NK-92 treated with Interleukin-12 subunit alpha and Interleukin-12 subunit beta, amount 100 ng/mL, for 24 hours (cell line): ENCODE measurements at places on chromosomes 11 and 22.

GRCh38 chr11:106840947-106841346, 177.3 kb downstream of the GUCY1A2 start:
- no peak for DNase-seq

- DNase-seq, result no peak
These were observed 12.7 kb upstream of the RGL4 start for GRCh38 chr22:23678133-23678532.

- DNase-seq, result no peak
These were observed 26.6 kb upstream of the IL17RA start for GRCh38 chr22:17057959-17058814.

GRCh38 chr11:66919923-66920322, 38.3 kb downstream of the PC start:
- no peak for DNase-seq

- DNase-seq, result no peak
These were observed 29.9 kb downstream of the ENDOD1 start for GRCh38 chr11:95119361-95120060.

DNA sequence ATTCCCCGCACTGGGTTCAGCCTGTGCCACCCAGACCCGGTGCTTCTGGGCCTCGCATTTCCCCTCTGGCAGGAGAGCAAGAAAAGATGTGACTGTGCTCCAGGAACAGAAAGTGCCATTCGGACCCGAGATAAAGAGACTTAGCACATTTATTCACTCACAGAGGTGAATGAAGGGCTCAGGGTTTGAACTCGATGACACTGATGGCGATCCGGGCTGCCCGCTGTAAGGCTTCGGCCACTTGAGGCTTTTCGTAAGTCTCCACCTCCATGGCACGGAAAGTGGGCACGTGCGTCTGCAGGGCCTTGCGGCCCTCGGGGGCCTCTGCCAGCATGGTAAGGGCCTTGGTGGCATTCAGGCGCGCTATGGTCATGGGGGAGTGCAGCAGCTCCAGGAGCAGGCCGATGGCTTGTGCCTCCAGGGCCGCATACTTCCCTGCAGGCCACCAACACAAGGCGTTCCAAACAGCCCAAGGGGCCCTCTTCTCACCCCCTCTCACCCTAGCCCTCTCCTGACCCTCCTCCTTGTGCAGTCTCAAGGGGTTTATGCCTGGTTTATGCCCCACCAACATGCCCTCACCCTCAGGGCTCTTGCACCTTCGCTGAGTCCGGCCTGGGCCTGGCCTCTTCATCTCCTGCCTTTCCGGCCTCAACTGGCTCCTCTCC, 10.9 kb upstream of the GNAZ start:
- DNase-seq, result no peak

DNA sequence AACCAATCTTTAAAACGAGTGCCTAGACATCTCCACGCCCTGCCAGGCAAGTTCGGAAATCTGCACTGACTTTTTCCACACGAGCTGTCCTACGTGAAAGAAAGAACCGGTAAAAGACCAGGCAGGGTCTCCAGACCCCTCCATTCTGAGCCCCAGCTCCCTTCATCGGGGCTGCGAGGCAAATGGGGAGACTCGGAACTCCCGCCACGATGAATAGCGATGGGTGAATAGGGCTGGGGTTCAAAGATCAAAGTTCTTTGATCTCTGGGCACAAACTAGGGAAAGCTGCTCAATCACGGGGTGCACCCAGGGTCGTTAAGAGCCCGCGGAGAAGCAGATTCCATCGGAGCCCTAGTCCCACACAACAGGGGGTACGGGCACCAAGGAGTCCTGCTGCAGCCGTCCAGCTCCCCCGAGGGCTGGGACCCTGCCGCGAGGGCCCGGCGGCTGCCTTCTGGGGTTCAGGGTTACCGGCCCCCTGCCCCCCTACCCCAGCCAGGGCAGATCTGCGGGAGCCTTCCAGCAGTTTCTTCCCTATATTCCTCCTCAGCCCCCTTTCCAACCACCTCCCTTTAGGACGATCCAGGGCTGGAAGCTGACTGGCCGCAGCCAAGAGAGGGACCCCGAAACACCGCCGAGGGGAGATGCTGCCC, 1.1 kb downstream of the LRP4 start:
- DNase-seq, result no peak

DNA sequence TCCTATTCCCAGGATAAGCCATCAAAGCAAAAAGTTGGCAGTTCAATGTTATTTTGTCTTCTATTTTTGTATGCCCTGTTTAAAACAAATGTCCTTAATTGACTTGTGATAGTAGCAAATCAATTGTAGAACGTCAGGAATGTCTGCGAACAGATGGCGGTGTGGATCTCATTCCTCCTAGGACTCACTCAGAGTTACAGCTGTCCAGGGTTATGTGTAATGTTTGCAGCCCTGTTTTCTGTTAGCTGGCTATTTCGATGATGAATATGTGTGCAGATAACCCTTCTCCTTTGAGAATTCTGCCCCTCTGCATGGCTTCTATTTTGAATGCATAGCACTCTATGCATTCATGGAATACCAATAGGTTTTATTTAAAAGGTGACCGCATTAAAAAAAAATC, 1248.0 kb upstream of the CNTN5 start:
- no peak for DNase-seq

DNA sequence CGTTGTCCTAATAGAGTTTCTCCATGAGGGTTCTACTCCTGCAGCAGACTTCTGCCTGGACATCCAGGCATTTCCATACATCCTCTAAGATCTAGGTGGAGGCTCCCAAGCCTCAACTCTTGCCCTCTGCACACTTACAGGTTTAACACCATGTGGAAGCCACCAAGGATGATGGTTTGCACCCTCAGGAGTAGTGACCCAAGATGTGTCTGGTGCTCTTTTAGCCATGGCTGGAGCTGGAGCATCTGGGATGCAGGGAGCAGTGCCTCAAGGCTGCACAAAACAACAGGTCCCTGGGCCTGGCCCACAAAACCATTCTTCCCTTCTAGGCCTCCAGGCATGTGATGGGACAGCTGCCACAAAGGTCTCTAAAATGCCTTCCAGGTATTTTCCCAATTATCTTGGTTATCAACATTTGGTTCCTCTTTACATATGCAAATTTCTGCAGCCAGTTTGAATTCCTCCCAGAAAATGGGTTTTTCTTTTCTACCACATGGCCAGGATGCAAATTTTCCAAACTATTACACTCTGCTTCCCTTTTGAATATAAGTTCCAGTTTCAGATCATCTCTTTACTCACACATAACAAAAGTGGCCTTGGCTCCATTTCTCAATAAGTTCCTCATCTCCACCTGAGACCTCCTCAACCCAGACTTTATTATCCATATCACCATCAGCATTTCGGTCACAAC, 69.5 kb upstream of the GNAZ start:
- no peak for DNase-seq

DNA sequence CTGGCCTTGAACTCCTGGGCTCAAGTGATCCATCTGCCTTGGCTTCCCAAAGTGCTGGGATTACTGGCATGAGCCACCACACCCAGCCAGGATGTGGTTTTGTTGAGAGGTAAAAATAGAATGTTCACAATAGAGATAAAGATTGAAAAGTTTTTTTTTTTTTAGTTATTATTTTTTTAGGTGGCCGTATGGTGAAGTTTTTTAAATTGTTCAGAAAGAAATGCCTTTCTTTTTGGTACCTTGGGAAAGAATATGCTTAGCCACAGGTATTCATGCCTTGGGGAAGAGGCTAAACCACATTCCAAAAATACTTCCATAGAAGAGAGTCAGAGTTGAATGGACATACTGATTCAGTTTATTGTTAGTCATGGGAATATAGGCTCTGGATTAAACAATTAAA, 143.4 kb downstream of the C11orf91 start:
- DNase-seq, result no peak

DNA sequence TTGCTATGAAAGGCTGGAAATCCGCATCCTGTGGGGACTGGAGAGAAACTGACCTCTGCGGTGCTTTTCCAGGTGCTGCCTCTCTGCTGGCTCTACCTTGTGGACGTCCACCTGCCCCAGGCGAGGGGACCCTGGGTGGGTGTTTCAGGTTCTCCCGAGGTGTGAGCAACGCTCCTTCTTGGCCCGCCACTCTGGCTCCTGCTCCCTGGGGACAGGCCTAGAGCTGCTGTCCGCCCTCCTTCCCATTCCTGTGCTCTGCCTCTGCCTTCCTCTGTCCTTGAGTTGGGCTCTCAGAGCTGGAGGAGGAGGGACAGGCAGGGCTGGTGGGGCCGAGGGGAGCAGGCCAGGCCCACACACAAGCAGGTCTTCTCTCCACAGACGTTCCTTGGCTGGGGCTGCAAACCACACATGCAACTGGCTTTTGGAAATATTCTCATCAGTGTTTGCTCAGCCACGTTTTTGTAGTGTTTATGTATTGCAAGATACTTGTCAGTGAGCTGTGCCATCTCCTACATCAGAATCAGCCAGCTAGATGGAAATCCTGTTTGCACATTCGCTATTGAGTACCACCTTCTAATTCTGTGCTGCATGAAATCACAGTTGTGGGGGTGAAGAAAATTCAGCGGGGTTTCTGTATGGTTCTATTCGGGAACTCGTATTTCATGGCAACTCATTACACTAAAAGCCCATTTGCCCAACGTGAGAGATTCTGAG, 1115.0 kb downstream of the BRD1 start:
- no peak for DNase-seq

- DNase-seq, result no peak
These were observed 17.4 kb upstream of the GLYATL1 start for GRCh38 chr11:58921778-58922390.

- DNase-seq, result no peak
These were observed 45.2 kb downstream of the ALX4 start for GRCh38 chr11:44264761-44265160.

GRCh38 chr11:13141731-13142709, 132.9 kb downstream of the RASSF10 start:
- DNase-seq, result no peak

DNA sequence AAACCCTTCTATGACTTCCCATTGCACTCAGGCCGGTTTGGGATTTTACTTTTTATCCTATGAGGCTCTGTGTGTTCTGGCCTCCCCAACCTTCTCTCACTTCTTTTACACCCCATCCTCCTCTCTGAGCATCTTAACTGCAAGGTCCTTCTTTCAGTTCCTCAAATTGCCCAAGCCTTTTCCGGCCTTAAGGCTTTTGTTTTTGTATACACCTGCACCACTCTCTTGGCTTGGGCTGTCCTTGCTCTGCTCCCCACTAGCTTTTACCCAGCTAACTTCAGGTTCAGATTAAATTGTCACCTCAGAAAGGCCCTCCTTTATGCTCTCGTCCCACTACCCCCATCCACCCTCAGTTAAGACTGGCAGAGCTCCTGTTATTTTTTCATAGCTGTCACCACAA, 55.5 kb downstream of the FAM83F start:
- no peak for DNase-seq

DNA sequence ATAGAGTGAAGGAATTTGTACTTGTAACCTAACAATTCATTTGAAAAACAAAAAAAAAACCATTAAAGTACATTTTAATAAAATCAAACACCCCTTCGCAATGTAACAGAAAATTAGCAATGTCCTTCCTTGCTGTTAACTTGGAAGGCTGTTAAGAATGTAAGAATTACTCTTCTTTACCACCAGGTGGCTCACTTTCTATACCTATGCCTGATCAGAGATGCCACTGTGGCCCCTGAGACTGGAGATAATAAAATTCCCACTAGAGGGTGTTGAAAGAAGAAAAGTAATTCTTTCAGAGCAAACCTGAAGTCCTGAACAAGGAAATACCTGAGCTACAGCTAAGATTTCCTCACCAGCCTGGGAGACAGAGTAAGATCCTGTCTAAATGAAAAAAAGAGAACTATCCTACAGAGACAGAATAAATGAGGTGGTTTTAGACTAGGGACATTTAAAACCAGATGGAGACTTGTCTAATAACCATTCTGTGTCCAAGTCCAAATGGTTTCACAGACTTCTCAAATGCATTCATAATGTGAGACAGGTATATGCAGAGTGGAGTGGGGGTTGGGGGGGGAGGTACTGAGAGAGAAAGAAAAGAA, 1089.3 kb downstream of the FAM181B start:
- no peak for DNase-seq

DNA sequence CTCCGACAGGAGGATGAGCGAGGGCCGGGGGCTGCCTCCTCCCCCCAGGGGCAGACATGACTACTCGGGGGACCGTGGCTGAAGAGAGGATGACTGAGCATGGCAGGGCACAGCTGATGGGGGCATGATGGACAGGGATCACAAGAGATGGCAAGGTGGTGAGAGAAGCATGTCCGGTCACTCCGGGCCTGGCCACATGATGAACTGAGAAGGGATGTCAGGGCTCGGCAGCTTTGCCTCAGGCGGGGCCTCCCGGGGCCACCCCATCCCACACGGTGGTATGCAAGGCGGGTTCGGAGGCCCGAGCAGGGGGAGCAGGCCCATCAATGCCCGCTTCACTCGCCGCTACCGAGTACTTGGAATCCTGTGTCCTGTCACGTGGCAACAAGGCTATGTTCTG, 36.6 kb upstream of the UBASH3B start:
- no peak for DNase-seq

DNA sequence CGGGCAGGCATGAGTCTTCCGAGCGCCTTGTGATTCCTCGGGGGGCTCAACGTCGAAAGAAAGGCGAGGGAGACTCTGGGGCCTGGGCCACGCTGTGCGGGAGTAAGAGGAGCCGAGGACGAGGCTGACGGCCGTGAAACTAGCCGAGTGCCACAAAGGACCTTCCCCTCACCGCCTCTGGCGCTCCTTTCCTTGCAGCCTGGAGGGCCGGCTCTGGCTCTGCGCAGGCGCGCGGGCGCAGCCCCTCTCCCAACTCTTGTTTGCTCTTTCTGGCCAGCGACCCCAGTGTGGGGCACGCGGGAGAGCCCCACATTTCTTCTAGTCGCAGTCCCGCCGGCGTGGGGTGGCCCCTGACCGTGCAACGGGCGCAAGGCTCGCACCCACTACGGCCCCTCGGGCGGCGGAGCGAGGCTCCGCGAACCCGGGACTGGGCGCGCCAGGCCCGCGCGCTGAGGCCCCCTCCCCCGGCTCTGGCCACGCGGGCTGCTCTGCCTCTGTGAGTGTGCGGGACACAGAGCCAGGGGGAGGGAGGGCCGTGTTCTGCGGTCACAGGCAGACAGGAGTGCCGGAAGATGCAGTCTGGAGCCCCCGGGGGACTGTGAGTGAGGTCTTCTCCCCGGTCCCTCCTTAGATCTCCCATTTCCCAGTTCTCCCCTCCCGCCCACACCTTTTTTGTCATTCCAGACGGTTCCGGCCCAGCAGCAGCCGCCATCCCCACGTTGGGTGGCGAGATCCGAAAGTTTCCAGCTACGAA, 1.0 kb upstream of the TOB2 start:
- peak; percentile 47 for DNase-seq

DNA sequence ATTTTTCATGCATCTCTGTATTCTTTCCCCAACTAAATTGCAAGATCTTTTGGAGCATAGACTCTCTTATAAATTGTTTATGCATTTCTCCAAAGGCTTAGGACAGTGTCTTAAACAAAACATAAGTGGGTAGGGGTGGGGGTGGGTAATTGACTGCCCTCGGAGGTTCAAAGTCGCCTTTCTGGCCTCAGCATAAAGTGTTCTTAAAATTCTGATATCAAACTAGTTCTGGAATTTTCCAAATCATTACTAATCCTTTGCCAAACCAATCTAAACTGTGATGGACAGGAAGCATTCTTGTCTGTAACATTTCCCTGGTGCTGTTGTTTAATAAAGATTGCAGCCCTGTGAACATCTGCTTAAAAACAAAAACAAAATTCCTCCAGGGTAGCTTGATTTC, 61.8 kb upstream of the FAT3 start:
- DNase-seq, result no peak
